NCI-H226 (cell line): ENCODE measurements at places on chromosomes 1 and 21.

- DNase-seq: no peak
Observed at GRCh38 chr1:209456878-209457277, 126.6 kb upstream of the CAMK1G start.

- DNase-seq: no peak
Observed at GRCh38 chr1:76278711-76279100, 204.2 kb downstream of the ST6GALNAC3 start.

- DNase-seq: no peak
Observed at GRCh38 chr1:108685529-108685928, 6.6 kb upstream of the PRPF38B start.

GRCh38 chr1:5370311-5370710 is 621.9 kb downstream of the NPHP4 start:
- no peak for DNase-seq

DNA sequence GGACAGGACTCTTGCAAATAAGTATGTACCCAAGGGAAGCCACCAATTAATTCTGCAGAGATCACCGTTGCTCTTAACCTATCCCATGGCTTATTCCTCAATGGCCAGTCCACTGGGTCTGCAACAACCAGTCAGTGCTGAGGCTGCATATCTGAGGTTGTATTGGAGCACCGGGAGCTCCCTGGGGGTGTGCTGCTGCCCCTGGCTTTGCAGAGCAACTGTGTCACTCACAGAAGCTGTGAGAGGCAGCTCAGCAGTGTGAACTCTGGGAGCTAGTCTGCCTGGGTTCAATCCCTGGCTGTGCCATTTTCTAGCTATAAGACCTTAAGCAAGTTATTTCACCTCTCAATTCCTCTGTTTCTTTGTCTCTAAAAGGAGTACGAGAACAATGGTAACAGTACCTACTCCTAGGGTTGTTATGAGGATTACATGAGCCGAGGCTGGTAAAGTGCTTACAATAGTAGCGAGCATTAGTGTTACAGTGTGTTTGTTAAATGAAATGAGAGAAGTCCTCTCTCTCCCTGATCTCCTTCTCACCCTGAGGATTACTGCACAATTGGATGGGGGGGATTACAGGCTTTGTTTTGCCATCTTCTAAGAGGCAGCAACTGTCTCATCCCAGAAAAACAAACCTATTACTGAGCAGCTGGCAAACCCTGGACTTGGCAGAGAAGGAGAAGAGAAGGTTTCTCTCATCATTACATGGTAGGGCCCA is 3.6 kb downstream of the RXRG start:
- DNase-seq: no peak

GRCh38 chr1:155030899-155031298 is 2.7 kb downstream of the DCST2 start:
- DNase-seq: no peak

- DNase-seq: no peak
Observed at GRCh38 chr1:35947547-35947946, 16.6 kb downstream of the AGO3 start.

- DNase-seq: peak; percentile 91
Observed at GRCh38 chr1:97094247-97094972, 372.8 kb downstream of the PTBP2 start.

DNA sequence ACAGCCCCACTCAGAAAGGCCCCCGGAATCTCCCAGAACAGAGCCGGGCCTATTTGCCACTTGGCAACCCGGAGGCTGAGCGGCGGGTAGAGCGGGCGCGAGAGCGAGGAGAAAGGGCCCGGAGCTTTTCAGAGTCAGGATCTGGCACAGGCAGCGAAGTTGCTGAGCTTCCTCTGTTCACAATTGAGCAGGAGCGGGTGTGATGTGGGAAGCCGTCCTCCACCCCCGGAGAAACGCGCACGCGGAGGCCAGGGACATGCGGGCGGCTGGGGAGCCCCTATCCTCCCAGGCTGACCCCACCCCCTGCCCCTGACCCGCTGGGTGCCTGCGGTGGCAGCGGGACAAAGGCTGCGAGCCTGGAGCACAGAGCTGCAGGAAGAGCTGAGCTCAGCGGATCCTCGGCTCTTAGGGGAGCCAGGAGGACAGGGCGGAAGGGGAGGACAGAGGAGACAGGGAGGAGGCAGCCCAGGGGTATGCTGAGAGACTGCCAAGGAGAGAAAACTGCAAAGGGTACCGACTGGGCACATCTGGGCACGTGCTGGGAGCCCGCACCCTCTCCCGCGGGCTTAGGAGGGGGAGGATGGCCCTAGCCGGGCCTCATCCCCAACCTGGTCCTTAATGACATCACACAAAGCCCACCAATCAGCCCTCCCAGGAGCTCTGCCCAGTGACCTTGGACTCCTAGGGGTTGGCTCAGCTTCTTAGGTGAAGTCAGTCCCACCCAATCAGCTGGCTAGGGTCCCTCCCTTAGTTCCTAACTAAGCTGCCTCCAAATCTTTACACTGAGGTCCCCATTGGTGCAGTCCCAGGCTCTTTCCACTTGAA is 9.3 kb downstream of the KIF21B start:
- no peak for DNase-seq

DNA sequence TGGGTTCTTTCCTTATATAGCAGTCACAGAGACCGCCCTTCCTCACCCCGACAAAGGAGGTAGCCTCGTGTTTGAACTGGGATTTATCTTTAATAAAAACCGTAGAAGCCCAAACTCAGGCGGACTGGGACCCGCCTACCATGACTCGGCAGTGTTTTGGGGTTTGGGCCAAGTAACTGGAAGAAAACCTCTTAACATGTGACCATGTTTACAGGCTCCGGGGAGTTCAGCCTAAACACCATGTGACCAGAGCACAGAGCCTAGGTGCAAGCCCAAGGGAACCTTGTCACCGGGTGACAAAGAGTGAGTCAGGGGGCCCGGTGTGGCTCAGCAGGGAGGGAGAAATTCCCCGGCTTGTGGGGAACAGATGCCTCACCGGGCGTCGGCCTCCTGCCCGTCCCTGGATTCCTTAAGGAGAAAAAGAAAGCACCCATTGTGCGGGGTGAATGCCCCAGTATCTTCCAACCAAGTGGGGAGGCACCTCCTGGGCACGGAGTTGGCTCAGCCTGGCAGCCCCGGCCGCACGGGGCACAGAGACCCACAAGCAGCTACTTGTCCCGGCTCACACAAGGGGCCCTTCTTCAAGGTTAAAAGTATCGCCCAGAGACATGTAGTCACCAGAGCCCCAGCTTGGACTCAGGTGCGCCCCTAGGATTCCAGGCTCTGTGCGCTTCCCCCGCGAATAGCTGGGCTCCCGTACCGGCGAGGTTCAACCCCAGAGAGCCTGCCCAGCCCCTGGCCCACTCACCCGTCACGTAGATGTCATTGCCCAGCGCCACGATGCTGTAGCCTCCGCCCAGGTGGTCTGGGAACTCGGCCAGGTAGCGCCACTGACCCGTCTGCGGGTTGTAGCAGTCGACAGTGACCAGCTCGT is 1.4 kb downstream of the KLHL21 start:
- DNase-seq: peak; percentile 74

DNA sequence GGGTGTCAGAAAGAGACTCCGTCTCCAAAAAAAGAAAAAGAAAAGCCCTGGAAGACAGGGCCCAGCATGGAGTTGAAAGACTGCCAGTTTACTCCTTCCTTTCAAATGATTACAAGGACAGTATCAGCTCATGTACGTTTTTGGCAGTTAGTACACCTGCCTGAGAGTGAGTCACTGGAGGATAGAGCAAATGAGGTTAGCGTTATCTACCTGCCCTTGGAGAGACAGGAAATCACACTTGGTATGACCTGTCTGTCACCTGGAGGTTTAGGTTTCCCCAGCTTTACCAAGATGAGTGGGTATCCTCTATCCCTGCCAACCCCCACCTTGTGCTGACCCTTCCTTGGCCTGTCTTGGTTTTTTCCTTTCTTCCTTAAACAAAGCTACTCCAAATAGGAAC is 96.8 kb upstream of the BMP8A start:
- peak; percentile 74 for DNase-seq

DNA sequence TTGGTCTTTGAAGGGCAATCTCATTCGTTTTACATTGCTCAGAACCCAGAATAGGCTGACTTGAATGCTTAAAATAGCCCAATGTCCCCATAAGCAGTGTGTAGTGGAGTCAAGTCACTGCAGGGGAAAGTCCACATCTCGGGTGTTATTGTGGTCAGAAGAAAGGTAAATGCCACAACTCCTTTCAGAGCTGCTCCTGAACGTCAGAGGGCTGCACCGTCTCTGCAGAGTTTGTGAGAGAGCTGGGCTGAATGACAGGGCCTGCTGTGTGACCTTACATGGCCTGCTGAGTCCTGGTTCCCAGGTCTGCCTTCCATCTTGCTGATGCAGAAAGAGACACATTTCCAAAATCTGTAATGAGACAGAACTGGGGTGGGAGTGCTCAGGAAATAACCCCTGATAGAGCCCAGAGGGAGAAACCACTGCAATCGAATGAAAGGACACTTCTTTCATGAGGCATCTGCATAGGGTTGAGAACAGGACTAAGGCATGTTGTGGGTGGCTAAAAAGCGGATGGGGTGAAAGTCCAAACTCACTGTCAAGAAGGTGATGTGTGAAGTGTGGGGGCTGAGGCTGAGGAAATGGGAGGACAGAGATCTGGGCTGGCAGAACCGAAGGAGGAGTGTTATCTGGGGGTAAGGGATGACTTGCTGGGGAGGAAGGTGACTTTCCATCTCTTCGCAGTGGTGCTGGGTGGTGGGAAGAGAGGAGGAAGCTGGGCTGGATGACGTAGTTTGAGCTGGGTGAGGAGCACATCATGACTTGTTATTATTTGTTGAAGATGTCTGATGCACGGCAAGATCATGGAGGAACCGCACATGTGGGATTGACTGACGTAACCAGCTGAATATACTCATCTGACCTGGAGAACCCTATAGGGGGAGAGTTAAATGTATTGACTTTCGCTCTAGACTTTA is 33.7 kb downstream of the XCL2 start:
- no peak for DNase-seq

DNA sequence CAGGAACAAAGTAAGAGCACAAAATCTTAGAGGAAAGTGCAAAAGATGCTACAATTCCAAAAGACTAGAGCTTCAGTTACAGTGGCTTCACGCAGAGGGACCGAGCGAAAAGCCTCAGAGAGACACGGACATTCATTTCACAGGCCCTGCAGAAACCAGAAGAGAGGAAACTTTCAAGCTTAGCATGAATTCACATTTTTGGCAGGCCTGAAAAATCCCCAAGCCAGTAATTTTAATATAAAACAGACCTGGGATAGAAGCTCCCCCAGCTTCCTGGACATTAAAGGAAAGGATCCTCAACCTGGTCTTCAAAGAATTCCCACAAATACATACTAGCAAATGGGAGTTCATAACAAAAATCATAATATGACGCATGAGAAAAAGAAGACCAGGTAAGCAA is 66.2 kb downstream of the HSF2BP start:
- DNase-seq: no peak

DNA sequence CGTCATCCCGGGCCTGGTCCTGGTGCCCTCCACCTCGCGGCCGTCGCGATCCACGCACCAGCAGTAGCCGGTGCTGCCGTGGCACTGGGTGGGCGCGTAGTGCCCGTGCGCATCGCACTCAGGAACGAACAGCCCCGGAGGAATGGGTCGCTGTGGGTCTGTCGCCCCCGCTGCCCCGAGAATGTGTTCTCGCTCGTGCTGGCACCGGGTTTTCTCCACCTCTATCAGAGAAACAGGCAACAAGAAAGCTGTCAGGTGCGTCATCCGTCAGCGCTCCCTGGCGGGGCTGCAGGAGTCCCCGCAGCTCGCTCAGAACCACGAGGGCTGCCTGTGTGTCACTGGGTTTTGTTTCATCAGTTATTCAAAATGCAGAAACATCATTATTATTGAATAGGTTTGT is 71.2 kb downstream of the NID1 start:
- no peak for DNase-seq
